ENCODE measurements at places on chromosomes 5 and 9.

DNA sequence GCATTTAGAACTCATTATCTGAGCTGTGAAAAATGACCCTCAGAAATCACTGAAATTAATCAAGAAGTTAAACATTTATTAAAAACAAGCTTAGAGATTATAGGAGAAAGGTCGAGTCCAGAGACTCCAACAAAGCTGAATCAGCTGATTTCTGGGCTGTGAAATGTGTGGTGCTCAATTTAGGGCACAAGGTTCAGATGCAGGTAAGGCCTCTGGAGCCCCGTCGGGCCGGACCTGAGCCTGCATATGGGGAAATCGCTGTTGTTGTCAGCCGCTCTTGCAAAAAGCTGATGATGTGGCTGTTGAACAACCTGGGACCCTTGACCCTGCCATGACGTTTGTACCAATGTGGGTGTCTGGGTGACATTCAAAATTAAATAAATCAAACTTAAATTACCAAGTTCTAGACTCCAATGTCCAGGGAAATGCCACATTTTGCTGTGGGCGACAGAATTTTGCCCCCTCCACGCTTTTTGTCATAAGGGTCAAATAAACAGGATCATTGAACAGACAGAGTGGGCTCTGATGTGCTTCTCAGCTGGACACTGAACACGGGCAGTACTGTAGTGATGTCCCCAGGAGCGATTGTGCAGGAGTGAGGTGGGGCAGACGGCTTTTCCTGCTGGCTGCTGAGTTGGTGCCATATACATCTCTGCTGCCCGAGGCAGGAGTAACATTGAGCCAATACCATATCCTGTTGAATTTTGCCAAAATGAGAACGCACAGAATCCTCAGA lies 27.2 kb upstream of the FBP1 start:
- no peak for DNase-seq

DNA sequence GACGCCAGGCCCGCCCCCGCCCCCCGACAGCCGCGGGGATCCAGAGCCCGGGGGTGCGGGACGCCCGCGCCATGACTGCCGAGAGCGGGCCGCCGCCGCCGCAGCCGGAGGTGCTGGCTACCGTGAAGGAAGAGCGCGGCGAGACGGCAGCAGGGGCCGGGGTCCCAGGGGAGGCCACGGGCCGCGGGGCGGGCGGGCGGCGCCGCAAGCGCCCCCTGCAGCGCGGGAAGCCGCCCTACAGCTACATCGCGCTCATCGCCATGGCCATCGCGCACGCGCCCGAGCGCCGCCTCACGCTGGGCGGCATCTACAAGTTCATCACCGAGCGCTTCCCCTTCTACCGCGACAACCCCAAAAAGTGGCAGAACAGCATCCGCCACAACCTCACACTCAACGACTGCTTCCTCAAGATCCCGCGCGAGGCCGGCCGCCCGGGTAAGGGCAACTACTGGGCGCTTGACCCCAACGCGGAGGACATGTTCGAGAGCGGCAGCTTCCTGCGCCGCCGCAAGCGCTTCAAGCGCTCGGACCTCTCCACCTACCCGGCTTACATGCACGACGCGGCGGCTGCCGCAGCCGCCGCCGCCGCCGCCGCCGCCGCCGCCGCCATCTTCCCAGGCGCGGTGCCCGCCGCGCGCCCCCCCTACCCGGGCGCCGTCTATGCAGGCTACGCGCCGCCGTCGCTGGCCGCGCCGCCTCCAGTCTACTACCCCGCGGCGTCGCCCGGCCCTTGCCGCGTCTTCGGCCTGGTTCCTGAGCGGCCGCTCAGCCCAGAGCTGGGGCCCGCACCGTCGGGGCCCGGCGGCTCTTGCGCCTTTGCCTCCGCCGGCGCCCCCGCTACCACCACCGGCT lies 1.0 kb downstream of the FOXE1 start:
- no peak for DNase-seq

DNA sequence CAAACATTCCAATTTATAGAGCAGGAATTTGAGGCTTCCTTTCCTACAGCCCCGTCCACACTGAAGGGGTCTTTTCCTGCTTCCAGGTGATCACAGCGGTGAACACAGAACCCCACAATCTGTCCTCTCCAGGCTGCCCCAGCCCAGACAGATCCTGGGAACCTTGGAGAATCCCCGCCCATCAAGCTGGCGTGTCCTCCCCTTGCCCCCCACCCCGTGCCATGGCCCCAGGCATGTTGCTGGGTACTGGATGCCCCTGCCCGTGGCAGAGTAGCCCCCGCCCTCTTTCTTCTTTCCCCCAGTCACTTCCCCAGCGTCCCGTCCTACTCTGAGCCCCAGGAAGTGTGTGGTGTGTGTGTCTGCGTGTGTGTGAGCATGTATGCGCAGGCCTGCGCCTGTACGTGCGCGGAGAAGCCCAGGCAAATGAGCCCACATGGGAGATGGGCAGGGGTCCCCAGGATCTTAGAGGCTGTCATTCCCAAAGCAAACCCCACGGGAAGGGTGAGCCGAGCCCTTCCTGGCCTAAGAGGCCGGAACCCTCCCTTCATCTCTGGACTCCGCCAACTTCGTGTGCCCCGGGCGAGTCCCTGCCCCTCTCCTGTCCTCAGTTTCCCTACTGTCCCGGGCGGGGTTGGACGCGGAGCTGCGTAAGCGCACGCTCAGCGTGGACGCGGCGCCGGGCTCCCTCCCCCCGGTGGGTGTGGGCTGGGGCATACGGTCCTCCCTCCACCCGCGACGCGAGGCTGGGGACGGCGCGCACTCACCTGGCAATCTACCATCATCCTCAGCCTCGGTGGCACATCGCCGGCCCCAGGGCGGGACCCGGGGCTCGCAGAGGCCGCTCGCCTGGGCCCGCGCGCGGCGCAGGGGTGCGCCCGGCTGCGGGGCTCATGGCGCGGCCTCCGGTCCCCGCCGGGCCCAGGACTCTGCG lies 15.2 kb downstream of the GBGT1 start:
- peak; percentile 67 for DNase-seq

DNA sequence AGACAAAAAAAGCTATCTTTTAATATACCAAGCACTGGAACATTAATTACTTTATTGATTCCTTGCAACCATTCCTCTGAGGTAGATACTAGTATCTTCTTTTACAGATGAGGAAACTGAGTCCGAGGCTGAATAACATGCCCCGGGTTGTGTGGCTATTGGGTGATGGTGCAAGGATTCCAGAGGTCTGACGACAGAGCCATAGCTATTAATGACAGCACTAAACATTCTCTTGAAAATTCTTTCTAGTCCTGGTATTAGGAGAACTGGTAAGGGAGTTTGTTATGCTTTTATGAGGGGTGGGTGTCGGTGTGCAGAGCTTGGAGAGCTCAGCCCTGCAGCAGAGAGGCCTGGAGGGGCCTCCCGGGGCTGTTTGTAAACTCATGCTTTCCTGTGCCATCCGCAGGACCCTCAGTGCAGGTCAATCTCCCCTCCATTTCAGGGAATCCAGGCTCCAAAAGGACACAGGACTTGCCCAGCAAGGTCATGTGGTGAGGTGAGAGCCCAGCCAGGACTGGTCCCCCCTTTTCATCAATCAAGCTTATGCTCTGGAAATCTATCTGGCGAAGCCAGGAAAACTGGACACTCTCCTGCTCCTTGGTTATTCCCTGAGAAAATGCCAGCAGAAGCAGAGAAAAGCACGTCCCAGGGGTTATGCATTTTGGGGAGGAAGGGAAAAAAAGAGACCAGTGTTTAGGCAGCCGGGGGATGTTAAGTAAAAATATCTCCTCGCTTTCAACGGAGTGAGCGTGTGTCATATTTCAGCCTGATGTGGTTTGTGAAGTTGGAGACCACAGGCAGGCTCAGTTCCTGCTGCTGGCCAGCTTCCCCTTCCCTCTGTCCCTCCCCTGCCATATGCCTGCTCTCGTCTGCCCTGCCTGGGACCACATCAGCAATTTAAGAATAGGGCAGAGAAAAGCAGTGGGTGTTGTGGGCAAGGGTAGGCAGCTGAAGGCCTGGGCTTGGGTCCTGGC lies 3.7 kb downstream of the GSN start:
- no peak for DNase-seq

GRCh38 chr5:59786334-59786805 lies 107.2 kb downstream of the PDE4D start:
- no peak for DNase-seq

GRCh38 chr5:143019614-143020515 lies 249.7 kb downstream of the ARHGAP26 start:
- no peak for DNase-seq

GRCh38 chr5:135371622-135372232 lies 27.3 kb downstream of the MACROH2A1 start:
- DNase-seq = no peak

DNA sequence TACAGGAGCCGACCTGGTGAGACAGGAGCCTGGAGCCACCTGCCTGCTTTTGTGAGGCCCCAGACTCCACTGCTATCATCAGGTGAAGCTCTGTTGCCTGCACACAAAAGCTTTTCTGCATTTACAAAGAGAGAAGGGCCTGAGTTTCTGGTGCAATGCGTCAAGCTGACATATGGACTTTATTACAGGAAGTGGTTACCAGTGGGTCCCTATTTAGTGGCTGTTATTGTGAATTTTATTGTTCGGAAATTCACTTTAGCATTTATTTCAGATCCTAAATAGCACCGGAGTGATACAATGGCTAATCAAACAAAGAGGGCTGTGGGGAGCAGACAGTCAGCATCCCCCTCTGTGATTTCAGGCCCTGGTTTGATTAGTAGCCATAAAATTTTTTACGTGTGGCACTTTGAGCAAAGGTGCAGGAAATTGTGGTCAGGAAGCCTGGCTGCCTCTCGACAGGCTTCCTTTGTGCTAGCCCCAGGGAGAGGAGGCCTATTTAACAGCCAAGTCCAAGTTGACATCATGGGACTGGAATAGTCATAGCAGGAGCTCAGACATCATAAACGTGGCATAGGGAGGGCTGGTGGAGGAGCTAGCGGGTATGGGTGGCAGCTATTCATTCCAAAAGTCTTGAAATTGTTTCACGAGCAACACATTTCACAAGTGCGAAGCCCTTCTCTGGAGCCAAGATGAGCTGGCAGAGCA lies 8.4 kb downstream of the TGFBI start:
- DNase-seq = no peak

DNA sequence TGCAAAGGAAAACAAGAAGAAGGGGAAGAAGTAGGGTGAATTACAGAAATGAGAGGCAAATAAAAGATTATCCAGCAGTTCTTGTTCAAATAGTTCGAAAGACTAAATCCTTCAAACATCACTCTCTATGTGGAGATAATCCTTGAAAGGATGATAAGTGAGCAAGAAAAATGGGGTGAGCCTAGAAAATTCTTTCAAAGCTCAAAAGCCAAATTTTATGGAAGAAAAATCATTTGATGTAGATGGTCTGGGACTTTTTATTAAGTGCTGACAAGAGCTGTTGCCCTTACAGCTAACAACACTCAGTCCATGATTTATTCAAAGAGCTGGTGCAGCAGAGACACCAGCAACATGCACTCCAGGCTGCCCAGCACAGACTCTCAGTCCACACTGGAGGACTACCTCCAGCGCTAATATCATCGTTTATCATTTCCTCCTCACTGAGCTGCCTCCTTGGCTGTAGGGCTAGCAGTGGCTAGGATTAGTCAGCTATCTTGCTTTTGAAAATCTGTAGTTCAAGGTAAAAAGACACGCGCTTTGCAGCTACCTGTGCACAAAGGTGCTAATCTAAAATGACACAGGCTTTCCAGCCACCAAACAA lies 264.8 kb upstream of the KIF2A start:
- DNase-seq = no peak

- DNase-seq = no peak
Observed at GRCh38 chr5:165161204-165161603, 1655.8 kb downstream of the MAT2B start.

GRCh38 chr5:592158-592557 lies 20.0 kb upstream of the CEP72 start:
- DNase-seq = no peak

- DNase-seq = no peak
Observed at GRCh38 chr5:158970569-158971014, 129.1 kb downstream of the EBF1 start.

DNA sequence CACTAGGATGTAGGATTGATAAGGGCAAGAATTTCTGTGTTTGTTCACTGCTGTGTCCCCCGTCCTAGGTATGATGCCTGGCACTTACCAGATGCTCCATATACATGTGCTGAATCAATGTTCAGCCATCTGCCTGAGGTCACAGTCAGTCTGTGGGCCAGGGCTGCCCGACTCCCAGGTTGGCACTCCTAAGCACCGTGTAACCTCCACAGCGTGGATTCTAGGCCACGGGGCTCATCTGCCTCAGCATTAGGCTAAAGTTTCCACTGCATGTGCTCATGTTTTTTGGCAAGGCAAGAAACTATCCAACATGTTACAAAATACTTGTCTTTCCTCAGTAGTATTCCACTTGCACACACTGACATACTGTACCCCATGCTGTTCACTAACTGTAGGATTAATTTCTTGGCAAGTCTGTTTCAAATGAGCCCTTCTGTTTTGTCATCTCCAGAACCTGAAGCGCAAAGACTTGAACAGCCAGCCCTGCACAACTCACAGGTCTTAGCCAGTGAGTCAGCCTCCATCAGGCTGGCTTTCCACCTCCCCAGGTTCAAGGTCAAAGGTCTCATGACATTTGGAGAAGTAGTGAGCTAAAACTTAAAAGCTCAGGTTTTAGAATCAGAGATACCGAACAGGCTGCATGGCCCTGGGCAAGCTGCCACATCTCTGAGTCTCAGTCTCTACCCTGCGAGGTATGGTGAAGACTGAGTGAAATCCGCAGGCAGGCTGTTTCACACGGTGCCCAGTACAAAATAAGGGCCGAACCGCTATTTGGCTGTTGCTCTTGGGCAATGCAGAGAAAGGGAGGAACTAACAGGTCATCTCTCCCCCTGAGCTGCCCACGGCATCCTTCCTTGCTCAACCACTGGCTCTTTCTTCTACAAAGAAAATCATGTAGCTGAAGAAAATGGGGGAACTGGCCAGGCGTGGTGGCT lies 7.2 kb downstream of the TOR1A start:
- DNase-seq = no peak

DNA sequence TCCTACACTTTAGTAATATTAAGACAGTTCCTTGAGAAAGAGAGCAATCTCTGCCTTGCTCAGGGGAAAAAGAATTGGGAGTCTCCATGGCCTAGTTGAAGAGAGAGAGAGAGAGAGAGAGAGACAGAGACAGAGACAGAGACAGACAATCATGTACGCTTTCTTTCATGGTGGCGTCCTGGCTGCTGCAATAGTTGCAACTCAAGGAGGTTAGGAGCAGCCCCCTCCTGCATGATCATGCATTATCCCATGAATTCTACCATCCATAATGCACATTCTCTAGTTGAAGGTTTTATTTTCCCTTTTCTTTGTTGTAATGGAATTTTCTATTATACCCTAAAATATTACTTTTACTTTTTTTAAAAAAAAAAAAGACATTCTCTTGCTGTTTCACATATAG lies 50.7 kb downstream of the PPP2R2B start:
- DNase-seq = no peak

- DNase-seq = no peak
Observed at GRCh38 chr5:114782177-114782576, 387.5 kb downstream of the TRIM36 start.
